Fibroblast of gingiva (primary cell): ENCODE measurements at places on chromosomes 2 and 18.

- no peak for DNase-seq
Measured at GRCh38 chr18:47209171-47209570, 33.0 kb upstream of the IER3IP1 start.

GRCh38 chr2:85635636-85636035 lies 19.6 kb downstream of the USP39 start:
- no peak for DNase-seq

GRCh38 chr18:24982831-24983230 lies 369.1 kb downstream of the ZNF521 start:
- no peak for DNase-seq

- DNase-seq = no peak
Measured at GRCh38 chr2:61877571-61878245, 10.7 kb downstream of the CCT4 start.

GRCh38 chr2:55511508-55512124 lies 7.9 kb upstream of the CFAP36 start:
- peak; percentile 42 for DNase-seq

DNA sequence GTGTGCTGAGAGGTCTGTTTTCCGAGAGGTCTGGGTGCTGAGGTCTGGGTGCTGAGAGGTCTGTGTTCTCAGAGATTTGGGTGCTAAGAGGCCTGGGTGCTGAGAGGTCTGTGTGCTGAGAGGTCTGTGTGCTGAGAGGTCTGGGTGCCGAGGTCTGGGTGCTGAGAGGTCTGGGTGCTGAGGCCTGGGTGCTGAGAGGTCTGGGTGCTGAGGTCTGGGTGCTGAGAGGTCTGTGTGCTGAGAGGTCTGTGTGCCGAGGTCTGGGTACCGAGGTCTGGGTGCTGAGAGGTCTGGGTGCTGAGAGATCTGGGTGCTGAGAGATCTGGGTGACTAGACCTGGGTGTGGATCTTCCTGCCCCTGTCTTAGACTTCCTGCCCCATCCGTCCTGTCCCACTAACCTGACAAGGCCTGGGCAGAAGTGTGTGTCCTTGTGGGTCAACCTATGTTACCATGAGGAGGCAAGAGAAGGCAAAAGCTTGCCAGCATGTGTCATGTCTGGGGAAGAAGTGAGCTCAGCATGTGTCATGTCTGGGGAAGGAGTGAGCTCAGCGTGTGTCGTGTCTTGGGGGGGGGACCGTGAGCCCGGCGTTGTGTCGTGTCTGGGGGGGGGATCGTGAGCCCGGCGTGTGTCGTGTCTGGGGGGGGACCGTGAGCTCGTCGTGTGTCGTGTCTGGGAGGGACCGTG lies 69.3 kb downstream of the KCNG2 start:
- no peak for DNase-seq

GRCh38 chr2:20966061-20966595 lies 77.7 kb downstream of the APOB start:
- DNase-seq = peak; percentile 86

GRCh38 chr2:144705328-144706245 lies 185.7 kb upstream of the ZEB2 start:
- peak; percentile 33 for DNase-seq

DNA sequence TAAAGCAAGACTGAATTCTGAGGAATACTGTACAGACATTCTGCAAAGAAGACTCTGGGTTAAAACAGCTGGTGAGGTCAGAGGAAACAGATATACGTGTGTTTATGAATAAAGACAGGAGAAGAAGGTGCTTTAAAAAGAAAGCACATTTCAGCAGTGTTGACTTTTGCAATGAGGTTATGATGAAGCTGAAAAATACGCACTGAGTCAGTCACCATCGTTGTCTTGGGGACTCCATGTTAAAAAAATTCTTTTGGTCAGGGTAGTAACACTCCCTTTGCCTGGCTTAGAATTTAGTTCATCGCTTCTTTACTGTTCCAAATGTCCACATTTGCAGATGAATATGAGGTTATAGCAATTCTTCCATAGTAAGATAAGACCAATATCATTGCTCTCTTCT lies 1049.0 kb downstream of the TSN start:
- no peak for DNase-seq

DNA sequence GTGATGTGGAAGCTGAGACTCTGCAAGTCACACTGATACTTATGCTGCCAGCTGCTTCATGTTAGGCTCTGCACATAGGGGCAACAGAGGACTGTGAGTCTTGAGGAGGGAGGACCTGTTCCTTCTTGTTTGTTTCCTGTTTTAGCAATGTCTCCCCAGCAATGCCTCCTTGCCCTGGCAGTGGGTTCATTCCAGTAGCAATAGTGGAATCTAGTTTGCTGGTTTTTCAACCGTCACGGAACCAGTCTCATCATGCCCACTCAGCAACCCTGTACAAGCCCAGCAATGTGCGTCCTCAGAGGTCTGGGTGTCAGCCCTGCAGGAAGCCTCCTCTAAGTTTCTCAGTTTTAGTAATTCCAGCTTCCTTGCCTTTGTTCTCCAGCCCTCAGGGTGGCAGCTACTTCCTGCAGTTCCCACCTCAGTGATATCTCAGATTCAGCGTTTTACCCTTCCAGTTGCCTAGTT lies 20.5 kb upstream of the ITGB6 start:
- no peak for DNase-seq

DNA sequence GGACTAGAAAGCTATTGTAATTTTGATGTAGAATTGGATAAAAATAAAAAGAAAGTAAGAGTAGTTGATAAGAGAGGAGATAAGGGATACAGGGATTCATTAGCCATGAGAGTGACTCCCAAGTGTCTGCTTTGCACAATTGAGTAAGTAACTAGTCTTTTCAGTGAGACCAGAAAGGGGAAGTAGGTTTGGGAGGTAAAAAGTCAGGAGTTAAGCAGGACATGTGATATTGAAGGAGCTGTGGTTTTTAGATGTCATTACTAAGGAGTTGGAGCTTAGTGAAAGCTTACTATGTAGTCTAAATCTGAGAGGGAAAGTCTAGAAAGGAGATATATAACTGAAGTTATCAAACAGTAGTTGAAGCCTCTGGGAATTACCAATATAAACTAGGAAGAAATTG lies 93.4 kb downstream of the SLC5A7 start:
- DNase-seq = no peak

GRCh38 chr2:75764611-75765010 lies 53.9 kb upstream of the GCFC2 start:
- no peak for DNase-seq

- peak; percentile 71 for DNase-seq
Measured at GRCh38 chr2:215527736-215528135, 91.9 kb upstream of the FN1 start.

DNA sequence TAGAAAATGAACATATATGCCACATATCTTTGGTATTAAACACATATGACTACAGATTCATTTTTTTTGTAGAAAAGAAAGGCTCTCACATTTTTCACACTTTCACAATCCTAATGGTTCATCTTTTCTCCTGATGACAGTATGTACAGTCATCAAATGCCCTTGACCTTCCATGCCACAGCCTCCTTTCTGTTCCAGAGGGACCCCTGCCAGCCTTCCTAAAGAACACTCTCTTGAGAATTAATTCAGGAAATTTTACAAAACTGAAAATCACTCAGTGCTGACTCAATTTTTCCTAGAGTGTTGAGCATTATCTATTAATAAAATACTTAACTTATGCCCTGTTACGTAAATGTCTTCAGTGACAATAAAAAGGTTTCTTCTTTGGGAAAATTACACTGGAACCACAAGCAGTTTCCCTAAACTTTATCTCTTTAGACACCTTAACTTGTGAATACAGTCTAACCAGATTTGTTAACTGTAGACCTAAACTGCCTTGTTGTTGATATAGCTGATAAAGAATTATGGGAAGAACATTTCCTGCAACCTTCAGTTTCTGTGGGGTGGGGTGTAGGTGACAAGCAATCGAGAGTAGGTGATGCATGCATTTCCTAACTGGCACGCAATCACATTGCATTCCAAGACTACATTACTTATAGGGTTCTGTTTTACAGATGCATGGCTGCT lies 15.3 kb upstream of the ACOXL start:
- DNase-seq = peak; percentile 72

GRCh38 chr2:117832905-117833613 lies 18.6 kb downstream of the DDX18 start:
- DNase-seq = peak; percentile 11

GRCh38 chr2:47658646-47659320 lies 124.2 kb upstream of the MSH6 start:
- no peak for DNase-seq

DNA sequence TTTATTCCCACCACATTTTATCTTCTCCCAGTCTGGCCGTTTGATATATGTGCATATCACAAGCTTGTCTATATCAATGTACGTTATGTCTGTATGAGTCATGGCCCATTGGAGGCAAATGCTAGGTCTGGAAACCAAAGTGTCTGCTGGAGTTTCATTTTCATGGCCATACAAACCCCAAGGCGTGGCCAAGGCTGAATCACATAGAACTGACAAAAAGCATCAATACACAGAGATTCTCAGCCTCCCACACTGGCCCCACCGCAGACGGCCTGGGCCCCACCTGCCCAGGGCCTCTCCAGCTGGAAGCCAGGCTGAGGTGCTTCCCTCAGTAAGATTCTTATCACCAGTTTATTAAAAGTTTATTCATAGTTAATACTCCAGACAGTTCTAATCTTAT lies 40.5 kb upstream of the SALL3 start:
- no peak for DNase-seq

- DNase-seq = no peak
Measured at GRCh38 chr2:43560231-43560547, 35.6 kb downstream of the THADA start.

DNA sequence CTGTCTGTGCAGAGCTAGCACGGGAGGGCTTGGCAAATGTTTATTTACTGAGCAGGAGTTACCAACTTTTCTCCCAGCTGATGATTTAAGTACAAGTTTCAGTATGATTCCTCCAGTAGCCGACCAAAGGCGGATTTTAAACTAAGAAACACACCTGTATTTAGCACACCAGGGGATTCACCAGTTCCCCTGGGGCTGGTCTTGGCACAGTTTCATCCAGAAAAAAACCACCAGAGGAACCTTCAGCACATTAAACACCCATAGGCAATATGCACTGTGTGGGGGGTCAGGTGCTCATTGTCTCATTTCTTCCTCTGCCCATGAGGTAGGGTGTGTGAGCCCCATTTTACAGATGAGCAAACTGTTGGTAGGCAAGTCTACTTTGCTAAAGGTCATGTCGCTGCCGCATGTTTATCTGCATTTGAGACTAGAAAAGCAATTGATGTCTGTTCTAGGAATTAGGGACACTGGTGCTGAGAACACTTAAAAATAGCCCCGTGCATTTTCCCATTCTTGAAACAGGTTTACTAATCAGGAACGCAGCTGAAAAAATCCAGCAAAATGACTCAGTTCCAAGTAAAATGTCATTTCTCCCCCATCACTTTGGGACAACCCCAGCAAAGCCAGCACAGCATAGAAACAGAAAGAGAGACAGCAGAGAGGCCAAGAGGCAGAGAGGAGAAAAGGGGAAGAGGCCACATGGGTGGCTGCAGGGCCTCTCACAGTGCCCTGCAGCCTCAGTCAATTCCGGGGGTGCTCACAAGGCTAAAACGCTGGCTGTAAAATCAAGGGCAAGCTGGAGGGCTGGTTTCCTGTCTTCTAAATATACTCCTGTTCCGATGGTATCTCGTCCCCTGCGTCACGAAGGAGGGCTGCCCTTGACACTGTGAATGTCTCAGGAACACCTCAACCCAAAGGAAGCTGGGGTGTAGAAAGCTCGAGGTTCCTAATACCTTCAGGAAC lies 166.8 kb upstream of the ID2 start:
- DNase-seq = no peak

DNA sequence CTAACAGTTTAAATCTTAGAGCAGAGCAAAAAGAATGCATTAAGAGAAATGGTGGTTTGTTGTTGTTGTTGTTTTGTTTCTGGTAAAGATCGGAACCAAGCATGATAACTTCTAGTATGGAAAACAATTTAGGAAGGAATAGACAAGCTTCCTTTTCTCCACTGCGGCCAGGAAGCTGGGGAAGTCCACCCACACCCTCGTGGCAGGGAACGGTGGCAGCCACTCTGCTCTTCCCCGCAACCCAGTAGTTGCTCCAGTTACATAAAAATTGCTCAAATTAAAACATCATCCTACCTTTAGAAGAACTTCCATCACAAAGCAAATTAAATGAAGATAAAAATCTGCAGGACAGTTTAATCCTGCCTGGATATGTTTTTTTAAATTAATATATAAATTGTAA lies 113.0 kb downstream of the RBMS1 start:
- no peak for DNase-seq

- peak; percentile 61 for DNase-seq
Measured at GRCh38 chr2:213806125-213806726, 522.0 kb downstream of the SPAG16 start.

GRCh38 chr2:171986778-171987177 lies 13.0 kb upstream of the METAP1D start:
- no peak for DNase-seq
